ENCODE measurements at places on chromosomes 4 and X.

DNA sequence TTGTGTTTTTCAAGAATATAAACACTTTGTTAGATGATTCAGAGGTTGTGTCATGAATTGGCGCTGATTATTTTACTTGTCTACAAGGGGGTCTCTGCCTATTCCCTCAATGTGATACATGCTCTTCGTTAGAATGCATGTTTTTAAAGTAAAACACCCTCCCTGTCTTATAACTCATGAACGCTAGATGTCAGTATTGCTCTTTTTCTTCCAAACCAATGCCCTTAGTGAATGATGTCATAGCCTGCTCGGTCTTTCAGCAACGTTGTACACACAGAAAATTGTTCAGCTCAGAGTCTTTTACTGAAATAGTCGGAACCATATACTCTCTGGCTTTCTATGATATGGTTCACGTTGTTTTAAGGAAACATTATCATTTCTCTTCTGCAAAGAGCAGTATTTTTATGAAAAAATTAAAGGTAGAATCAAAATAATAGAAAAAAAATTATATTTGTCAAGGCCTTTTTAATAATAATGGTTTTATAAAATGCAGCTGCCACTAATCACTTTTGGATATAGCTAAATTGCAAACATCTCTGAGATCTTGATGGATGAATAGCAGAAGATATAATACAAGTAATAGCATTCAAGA is 292.9 kb downstream of the TLL1 start:
- DNase-seq, result peak; percentile 18

GRCh38 chr4:89152972-89153371 is 41.6 kb downstream of the TIGD2 start:
- DNase-seq, result no peak

DNA sequence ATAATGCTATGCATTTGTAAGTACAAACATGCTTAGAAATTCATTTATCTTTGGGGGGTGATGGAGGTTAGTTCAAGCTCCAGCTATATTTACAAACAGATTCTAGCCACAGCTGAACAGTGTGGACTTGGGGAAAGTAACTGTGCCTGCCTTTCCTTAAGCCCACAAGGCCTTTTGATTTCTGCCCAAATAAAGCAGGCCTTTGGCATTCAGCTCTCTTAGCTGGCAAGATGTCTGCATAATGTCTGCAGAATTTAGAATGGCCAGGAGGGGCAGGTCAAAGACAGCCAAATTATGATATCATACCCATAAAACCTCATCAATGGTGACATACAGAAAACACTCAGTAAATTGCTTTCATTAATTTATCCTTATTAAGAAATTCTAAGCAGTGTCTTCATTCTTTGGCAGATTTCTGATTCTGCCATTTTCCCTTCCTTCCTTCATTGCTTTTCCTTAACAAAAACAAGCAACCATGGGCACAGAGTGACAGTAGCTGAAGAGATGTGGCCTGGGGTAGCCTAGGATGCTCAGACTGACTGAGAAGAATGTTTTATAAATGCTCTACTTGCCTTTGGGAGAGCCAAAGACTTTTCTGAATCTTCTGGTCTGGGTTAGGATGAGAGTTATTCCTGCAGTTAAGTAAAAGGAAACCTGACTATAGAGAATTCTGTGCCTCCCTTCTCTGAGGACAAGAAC is 538.7 kb upstream of the NR3C2 start:
- DNase-seq, result no peak

GRCh38 chr4:154332681-154333421 is 158.7 kb downstream of the DCHS2 start:
- peak; percentile 20 for DNase-seq

DNA sequence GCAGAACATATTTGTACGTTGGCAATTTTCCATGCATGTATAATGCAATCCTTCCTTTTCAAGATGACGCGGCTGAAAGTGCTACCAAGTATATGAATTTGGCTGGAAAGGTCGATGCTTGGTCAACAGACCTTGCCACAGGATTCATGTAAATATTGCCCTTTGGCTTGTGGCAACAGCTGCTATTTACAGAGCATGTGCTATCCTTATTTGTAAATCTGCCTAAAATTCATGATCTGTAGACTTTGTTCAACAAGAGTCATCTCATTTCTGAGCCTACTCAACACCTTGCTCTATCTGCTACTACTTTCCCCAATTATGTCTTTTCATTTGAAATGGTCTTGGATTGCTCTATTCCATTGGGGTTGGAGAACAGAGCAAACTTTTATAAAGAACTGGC is 1.9 kb upstream of the SMARCA1 start:
- DNase-seq, result no peak

- DNase-seq, result peak; percentile 92
These were observed 1.5 kb upstream of the ASMTL start for GRCh38 chrX:1453951-1454785.

GRCh38 chrX:10040961-10041360 is 73.8 kb downstream of the CLDN34 start:
- DNase-seq, result no peak

- DNase-seq, result no peak
These were observed 1428.0 kb downstream of the PCDH7 start for GRCh38 chr4:32148111-32148666.
